ENCODE measurements at places on chromosomes 7 and 10.
A peak's percentile ranks its signal among the peaks of the same experiment; 100 is the strongest.

DNA sequence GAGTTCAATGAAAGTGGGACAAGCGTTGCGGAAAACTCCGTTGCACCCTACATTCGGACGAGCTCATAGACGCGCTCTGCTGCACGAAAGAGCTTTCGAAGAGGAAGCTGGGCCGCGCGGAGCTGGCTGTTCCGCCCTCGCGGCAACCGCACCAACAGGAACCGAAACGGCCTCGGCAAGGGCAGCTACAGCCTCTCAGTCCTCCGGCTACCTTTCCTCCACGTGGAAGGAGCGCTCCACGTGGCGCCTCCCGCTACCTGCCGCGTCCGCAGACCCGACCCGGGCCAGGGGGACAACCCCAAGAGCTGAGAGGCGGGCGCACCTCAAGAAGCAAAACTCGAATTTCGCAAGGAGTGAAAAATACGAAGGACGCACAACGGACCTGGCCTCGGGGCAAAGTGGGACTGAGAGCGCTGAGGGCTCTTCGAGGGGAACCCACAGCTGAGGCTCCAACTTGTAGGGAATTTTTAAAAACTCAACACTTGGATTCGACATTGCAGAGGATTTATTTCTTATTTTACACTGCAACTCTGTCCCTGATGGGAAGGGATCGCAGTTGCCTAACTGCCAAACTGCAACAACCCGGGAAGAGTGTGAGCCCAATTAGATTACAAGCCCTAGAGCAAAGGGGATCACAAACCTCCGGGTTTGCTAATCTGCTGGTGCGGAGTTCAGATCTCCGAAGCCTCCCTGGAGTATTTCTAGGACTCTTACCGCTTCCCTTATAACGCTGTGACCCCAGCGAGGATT is 1.4 kb downstream of the HPSE2 start:
- no peak for DNase-seq

GRCh38 chr10:86244297-86245014 is 122.1 kb downstream of the GRID1 start:
- no peak for DNase-seq

GRCh38 chr10:42866115-42866995 is 83.8 kb downstream of the BMS1 start:
- peak; percentile 41 for DNase-seq

DNA sequence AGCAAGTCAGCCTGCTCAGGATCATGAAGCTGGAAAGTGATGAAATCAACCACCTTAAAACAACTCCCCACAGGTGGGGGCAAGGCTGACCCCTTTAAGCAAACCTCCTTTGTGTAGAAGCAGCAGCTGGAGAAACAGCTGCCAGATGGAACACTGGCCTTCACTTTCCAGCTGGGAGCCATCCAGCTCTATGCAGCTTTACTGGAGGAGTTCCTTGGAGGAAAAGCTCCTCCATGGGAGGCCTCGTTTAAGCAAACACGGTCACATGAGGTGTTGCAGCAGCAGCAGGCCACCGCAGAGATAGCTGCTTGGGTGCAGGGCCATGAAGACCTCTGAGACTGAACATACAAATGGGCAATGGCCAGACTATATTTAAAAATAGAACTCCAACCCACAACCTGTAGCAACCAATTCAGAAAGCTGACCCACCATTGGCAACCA is 13.0 kb upstream of the DLG5 start:
- no peak for DNase-seq

DNA sequence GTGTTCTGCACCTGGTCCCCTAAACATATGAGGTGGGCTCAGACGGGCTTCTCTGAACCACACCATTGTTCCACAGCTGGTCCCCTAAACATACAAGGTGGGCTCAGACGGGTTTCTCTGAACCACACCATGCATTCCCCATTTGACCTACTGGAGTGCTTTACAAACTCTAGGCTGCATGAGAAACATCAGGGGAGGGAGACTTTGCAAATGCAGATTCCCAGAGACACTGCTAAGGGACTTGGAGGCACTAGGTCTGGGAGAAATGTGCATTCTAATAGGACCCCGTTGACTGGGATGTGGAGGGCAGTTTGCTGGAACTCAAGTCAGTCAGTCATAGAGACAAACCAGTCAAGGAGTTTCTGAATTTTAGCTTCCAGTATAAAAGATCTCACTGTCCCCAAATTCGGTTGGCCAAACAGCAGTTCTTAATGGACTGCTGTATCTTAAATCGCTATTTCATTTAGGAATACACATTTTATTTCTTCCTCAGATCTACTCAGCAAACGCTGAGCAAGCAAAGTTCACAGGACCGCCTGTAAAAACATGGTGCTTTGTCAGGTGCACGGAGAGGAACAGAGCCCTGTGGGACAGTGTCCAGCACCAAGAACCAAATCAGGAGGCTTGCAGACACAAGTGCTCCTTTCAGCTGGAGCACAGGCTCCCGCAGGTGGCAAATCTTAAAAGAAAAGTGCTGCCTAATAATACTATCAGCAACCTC is 198.8 kb downstream of the SFMBT2 start:
- no peak for DNase-seq

- no peak for DNase-seq
These were observed 166.2 kb downstream of the CTTNBP2 start for GRCh38 chr7:117707080-117707479.

DNA sequence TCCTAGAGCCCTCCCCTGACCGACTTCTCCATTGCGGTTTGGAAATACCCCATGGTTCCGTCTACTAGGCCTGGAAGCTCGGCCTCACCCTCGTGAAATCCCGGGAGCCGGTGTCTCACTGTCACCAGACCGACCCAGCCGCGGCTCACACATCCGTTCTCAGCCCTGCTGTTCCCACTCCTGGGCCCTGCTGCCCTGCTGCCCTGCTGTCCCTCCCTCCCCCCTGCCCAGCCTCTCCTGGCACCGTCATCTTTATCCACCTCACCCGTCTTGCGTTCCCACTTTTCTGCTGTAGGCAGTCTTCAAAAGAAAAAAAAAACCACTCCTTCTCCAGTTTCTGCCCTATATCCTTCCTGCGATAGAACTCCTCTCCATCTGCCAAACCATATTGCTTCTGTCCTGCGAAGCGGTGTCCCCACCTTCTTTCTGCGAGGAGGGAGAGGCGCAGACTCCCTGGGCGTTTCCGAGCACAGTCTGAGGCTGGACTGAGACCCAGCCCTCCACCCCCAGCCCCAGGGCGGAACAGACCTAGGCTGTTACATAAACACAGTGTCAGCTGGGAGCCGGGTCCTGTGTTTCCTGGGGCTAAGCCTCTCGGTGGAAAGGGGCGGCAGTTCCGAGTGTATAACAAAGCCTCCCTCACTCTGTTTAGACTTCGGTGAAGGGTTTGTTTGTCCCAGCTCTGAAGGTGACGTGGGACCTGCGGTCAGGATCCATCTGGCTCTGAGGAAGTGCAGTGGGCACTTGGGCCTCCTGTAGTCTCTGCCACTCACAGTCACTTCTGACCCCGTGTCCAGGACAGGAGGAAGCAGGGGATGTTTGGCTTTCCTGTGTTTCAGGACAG is 2.8 kb downstream of the AGAP3 start:
- peak; percentile 91 for DNase-seq

GRCh38 chr7:71021131-71021530 is 110.8 kb upstream of the GALNT17 start:
- DNase-seq: no peak

- no peak for DNase-seq
These were observed 153.8 kb downstream of the AMPH start for GRCh38 chr7:38477333-38477732.

- no peak for DNase-seq
These were observed 183.3 kb downstream of the STK31 start for GRCh38 chr7:23893176-23893941.

DNA sequence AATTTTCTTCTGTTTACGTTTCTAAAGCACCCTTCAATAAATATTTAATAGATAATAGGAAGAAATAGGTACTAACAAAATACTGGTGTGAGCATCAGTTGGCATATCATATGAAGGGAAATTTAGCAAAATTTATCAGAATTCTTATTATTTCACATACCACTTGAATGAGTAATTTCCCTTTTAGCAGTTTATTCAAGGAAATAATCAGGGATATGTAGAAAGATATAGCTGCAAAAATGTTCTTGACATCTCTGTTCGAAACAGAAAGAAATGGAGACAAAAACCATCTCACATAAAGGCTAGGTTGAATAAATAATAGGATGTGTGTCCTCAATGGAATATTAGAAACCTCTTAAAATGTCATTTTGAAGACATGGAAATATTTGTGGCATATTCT is 35.8 kb upstream of the PIP4K2A start:
- peak; percentile 13 for DNase-seq

- no peak for DNase-seq
These were observed 13.4 kb downstream of the USP54 start for GRCh38 chr10:73577788-73578187.

- no peak for DNase-seq
These were observed 352.8 kb downstream of the KCNMA1 start for GRCh38 chr10:77284797-77285196.

GRCh38 chr7:153407291-153408046 is 644.7 kb upstream of the DPP6 start:
- no peak for DNase-seq

- DNase-seq: no peak
These were observed 33.3 kb upstream of the EBLN1 start for GRCh38 chr10:22250897-22251660.

- no peak for DNase-seq
These were observed at the start of gene EPHB6 for GRCh38 chr7:142854372-142855113. TSS of gene EPHB6 (plus strand) at chr7:142855076. CDS start at chr7:142863228, 8,152 bp downstream.

GRCh38 chr10:122392835-122393234 is 18.3 kb downstream of the PLEKHA1 start:
- DNase-seq: no peak

DNA sequence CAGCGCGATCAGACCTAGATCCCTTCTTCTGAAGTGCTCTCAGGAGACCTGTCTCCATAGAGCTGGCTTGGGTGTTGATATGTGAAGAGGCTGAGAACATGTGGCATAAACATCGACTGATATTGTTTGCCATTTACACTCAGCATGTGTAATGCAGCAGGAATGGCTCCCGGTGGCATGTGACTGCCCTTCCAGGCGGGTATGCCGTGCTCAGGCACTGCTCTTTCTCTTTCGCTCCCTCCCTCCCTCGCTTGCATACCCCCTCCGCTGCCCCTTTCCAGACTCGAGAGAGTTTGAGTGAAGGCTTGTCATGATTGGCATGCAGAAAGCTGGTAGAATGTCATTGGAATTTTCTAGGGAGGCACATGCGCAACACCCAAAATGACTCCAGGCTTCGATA is 107.3 kb upstream of the PDCD4 start:
- no peak for DNase-seq

GRCh38 chr10:128808921-128809440 is 658.1 kb upstream of the MGMT start:
- no peak for DNase-seq

DNA sequence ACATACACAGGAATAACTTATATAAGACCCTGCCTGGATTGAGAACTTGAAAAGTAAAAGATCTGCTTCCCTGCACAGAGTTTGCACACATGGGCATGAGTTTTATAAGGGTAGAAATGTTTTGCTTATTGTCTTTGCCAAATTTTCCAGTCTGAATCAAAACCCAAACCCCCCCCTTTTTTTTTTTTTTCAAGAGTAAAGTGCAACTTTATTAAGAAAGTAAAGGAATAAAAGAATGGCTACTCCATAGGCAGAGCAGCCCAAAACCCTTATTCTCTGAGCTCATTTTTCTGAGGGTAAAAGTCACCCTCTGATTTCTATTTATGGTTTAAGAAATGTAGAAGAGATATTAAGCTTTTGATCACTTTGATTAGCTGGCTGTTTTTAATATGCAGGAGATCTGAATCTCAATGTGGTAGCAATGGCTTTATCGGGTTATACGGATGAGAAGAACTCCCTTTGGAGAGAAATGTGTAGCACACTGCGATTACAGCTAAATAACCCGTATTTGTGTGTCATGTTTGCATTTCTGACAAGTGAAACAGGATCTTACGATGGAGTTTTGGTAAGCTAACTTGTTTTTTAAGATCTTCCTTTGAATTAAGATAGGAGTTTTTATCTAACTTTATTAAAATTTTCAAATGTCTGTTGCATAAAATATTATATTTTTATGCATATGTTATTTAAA is 18.7 kb downstream of the MIOS start:
- DNase-seq: no peak

DNA sequence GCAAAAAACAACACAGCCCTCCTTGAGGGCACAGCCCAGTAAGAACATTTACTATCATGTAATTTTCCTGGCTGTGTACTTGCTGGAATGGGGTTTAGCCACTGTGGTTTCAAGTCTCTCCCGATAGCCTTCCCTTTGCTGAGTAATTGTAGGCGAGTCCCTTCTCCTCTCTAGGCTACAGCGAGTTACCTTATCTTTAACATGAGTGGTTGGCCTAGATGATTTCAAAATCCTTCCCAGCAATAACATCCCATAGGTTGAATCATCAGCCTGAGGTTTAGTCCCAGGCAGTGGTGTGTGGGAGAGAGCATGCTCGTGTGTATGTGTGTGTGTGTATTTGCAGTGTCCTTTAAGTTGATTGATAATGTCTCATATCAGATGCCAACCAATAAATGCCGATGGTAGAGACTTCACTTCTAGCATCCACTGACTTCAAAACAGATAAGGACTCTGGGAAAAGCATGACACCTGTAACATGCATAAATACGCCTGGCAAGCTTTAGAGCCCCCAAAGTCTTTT is 142.9 kb upstream of the ZMIZ1 start:
- no peak for DNase-seq

DNA sequence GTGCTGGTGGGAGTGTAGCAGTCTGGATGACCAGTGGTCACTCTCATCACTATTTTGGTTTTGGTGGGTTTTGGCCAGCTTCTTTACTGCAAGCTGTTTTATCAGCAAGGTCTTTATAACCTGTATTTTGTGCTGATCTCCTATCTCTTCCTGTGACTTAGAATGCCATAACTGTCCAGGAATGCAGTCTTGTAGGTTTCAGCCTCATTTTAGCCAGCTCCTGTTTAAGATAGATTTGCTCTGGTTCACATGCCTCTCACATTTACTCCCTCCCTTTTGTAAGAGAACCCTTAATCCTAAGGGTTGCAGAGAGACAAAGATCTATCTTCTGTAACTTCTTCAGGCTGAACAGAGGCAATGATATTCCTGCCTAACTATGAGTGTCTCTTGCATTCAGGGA is 51.2 kb upstream of the INHBA start:
- no peak for DNase-seq

GRCh38 chr7:87021285-87021684 is 38.2 kb downstream of the ELAPOR2 start:
- no peak for DNase-seq

- no peak for DNase-seq
These were observed 4.3 kb upstream of the LOXL4 start for GRCh38 chr10:98272245-98272644.

DNA sequence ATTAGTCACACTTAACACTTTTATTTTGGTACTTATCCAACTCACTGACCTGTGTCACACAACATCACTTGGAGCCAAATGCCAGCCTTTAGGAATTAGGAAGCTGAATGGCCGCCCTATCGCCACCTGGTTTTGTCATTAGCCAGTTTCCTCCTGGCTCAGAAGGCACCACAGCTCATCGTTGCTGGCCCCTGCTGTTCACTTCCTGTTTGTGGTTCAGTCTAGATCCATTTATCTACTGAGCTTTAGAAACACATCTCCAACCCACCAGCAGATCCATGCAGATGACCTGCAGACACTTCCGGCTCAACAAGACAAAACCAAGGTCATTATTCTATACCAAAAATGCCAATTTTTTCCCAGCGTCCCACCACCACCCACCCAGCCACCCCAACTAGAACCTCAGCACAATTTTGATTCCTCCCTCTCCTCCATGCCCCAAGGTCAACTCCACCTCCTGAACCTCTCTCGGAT is 193.5 kb upstream of the NEBL start:
- DNase-seq: no peak

- no peak for DNase-seq
These were observed 48.0 kb downstream of the SEMA3C start for GRCh38 chr7:80870813-80871212.

All from pulmonary artery endothelial cell (primary cell).